ENCODE measurements at places on chromosomes 4 and X.

GRCh38 chr4:3199653-3200422 lies 49.1 kb upstream of the MSANTD1 start:
- DNase-seq = no peak

DNA sequence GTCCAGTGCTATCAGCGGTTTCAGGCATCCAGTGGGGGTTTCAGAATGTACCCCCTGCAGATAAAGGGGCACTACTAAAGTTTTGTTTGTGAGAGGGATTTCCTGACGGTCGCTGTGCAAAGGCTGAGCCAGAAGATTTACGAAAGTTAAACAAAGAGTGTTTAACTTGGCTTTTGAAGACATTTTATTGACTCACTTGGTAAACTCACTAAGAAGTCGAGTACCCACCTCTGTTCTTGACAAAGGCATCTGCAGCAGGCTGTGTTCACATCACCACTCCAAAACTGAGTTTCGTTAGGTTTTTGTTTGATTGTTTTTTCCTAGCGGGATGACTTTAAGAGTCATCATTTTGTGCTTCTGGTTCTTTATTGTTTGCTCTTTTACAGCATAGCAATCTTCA lies 143.9 kb upstream of the TBL1X start:
- DNase-seq = no peak

- DNase-seq = no peak
Observed at GRCh38 chr4:128477540-128477939, 189.9 kb upstream of the PGRMC2 start.

GRCh38 chrX:73562458-73562857 lies 539 bp upstream of the CHIC1 start:
- no peak for DNase-seq

DNA sequence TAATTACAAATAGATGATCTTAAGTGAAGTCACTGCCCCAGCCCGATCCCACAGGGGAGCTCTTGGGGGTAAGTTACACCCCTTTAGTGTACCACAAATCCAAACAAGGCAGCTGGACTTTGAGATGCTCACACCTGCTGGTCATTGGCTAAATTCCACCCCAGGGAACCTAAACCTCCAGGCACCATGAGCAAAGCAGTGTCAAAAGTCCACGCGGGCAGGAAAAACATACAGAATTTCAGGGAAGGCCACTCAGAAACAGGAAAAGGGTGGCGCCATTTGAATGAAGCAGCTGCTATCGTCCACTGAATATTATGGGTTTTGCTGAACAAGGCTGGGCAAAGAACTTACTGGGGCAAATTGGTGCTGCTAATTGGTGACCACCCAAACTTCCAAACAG lies 30.9 kb downstream of the SUPT20HL1 start:
- DNase-seq = no peak

DNA sequence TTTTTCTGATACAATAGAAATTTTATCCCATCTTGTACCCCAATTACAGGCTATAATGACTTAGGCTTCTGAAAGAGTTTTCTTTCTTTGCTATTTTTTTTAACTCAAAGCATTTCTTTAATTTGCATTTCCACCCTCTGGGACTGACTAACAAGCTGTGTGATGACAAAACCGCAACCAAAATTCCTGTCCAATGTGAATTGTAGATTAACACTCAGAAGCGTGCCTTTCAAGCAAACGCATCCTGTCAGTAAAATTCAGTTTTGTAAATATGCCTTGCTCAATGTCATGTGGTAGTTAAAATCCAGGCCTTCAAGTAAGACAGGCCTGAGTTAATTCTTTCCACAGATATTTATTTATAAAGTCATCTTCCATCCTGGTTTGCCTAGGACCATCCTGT lies 50.3 kb downstream of the STK32B start:
- DNase-seq = no peak

DNA sequence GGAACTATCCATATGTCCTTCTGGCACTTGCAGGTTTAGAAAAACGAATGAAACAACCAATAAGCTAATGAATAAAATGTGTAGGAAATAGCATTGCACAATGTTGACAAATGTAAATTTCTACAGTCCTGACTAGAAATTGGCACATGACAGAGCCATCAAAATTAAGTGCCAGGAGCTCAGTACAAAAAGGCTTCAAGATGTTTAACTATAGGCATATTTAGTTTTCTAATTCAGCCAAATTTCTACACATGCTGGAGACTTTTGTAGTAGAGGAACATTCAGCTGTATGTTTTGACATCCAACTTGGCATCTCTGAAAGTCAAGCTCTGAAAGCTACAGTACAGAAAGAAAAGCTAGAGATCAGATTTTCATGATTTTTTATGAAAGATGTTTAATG lies 1999.4 kb upstream of the AGA start:
- no peak for DNase-seq

- no peak for DNase-seq
Observed at GRCh38 chr4:188082796-188083195, 26.6 kb downstream of the TRIML2 start.

GRCh38 chr4:121794505-121795188 lies 6.5 kb upstream of the EXOSC9 start:
- no peak for DNase-seq

- no peak for DNase-seq
Observed at GRCh38 chr4:177087499-177087898, 222.2 kb upstream of the NEIL3 start.

DNA sequence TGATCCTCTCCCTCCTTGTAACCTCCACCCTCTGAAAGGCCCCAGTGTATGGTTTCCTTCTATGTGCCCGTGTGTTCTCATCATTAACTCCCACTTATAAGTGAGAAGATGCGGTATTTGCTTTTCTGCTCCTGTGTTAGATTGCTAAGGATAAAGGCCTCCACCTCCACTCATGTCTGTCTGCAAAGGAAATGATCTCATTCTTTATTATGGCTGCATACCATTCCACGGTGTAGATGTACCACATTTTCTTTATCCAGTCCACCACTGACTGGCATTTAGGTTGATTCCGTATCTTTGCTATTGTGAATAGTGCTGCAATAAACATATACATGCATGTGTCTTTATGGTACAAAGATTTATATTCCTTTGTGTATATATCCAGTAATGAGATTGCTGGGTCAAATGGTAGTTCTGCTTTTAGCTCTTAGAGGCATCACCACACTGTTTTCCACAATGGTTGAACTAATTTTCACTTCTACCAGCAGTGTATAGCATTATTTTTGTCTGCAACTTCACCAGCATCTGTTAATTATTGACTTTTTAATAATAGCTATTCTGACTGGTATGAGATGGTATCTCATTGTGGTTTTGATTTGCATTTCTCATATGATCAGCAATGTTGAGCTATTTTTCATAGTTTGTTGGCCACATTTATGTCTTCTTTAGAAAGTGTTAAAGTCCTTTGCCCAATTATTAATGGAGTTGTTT lies 1030.9 kb downstream of the FSTL5 start:
- no peak for DNase-seq

DNA sequence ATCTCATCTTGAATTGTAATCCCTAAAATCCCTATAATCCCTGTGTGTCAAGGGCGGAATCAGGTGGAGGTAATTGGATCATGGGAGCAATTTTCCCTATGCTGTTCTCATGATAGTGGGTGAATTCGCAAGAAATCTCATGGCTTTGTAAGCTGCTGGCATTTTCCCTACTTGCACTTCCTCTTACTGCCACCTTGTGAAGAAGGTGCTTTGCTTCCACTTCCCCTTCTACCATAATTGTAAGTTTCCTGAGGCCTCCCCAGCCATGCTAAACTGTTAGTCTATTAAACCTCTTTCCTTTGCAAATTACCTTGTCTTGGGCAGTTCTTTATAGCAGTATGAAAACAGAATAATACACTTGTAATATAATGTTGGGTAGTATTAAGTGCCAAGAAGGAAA lies 1087.4 kb upstream of the SLIT2 start:
- no peak for DNase-seq

DNA sequence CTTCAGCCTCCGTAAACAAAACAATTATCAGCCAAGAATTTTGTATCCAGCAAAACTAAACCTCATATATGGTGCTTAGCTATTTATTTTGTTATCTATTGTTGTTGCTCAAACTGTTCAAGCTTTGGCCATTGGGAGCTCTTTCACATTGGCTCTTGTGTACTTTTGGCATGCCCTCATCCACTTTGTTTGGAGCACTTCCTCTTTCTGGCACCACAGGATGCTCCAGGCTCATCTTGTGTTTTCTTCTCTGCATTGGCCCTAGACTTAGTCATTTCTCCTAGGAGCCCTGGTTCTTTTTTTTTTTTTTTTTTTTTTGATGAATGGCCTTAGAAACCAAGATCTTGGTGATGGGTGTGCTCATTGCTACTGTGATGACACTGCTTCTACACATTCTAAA lies 74.5 kb downstream of the DIPK2B start:
- no peak for DNase-seq

DNA sequence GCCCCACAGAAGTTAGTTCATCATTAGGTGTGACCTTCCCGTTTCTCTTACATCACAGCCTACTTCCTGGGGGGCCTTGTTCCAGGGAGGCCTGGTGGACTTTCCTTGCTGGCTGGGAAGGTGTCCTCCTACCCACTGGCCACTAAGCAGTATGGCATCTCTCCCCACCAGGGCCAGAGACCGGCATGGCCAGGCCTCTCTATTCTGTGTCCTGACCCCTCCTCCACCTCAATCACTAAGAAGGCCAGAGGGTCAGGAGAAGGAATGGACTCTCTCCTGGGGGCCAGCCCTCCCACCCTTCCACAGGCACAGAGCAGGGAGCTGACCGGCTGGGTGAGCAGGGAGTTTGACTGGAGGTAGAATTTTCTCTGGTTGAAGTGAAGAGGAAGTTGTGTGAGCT lies 81.9 kb downstream of the PJA1 start:
- no peak for DNase-seq

DNA sequence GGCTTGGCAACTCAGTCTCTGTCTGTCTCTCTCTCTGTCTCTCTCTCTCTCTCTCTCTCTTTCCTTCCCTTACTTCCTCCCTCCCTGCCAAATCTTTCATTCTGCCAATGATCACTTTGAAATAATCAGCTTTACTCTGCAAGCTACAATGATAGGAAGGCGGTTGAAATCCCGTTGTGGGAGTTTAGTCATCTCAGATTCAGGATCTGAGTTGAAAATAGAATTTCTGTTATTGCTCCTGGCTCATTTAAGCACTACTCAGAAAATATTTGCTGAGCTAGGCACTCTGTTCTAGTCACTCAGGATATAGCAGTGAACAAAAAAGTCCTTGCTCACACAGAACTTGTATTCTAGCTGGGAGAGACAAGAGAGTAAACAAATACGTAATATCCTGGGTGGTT lies 56.3 kb upstream of the DCTD start:
- DNase-seq = no peak

GRCh38 chrX:134244043-134244442 lies 7.1 kb downstream of the CCDC160 start:
- no peak for DNase-seq

DNA sequence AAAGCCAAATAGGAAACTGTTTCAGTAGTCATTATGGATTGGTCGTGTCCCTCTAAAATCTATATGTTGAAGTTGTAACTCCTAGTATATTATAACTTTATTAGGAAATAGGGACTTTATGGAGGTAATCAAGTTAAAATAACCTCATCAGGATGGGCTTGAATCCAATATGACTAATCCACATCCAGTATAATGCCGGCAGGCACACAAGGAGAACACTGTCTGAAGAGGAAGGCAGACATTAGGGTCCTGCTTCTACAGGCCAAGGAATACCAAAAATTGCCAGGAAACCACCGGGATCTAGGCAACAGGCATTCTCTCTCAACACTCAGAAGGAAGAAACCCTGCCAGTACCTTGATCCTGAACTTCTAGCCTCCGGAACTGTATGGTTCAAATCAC lies 130.3 kb downstream of the ATP10D start:
- no peak for DNase-seq

DNA sequence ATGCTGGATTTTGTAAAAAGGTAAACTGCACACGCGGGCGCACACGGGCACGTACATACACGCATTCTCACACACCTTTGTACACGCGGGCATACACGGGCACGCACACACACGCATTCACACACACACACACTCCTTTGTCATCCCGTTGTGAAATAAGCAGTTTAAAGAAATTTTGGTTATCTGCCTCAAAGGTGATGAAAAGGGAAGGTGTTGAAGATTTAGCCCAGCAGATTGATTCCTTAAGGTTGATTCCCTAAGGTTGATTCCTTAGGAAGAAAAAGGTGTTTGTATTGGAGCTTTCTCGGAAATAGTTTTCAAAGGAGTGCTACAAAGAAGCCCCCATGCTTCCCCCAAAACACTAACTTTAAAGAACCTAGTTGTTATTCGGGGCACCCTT lies 693 bp downstream of the ATP10D start:
- DNase-seq = no peak

GRCh38 chrX:153821066-153821465 lies 9.3 kb downstream of the PDZD4 start:
- DNase-seq = no peak

GRCh38 chr4:60485276-60485675 lies 714.9 kb upstream of the ADGRL3 start:
- DNase-seq = no peak

DNA sequence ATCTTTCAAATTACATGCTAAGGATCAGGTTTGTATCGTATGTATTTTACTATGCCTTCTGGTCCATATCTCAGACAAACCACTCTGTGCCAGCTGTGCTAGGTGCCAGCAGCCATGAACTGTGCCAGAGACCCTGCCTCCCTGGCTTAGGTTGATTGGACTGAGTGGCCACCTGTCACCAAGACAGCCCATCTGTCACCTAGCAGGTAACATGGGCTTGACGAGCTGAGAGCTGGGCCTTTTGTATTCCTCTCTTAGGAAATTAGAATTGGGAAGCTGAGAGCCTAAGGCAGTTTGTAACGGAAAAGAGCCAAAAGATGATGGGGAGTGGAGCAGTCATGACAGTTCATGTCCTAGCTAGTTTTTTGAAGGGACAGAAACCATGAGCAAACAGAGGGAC lies 42.5 kb downstream of the TMEM164 start:
- no peak for DNase-seq

GRCh38 chr4:170229006-170229405 lies 139.2 kb upstream of the AADAT start:
- no peak for DNase-seq

GRCh38 chr4:8817813-8818062 lies 53.9 kb downstream of the HMX1 start:
- DNase-seq = no peak

DNA sequence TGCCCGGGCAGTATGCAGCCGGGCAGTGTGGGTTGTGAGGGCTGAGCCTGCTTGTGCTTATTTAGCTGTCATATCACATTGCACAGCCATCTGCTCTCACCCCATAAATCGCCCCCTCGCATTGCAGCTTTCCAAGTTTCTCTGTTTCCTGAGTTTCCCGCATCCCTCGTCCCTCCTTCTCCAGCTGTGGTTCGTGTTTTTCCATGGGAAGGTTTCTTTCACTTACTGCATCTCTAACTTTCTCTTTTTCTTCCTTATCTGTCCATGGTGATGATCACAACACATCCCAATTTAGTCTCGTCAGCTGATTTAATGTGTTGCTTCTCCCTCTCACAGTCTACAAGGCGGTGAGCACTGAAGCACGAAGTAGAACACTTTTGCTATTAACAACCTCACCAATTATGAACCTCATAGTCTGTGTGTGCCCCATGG lies 118.1 kb downstream of the ENPP6 start:
- no peak for DNase-seq

DNA sequence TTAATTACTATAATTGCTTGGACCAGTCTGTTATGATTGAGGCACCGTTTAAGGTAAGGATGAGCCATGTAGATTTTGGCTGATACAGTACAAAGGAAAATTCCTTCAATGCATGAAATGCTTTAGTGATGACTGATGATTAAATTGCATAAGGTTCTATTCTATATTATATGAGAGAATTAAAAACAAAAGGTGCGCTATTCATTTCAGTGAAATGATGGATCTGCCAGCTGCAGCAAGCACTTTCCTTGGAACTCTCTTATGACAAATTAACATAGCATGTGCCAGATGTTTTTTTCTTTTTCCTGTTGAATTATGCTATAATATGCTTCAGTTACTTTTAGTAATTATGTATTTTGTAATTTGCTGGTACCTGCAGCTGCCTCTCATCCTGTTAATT lies 98.5 kb downstream of the JADE1 start:
- DNase-seq = no peak
